Activated CD4-positive, alpha-beta T cell treated with anti-CD3 and anti-CD28 coated beads for 1 hour (primary cell): ENCODE measurements at places on chromosomes 11 and 22.

DNA sequence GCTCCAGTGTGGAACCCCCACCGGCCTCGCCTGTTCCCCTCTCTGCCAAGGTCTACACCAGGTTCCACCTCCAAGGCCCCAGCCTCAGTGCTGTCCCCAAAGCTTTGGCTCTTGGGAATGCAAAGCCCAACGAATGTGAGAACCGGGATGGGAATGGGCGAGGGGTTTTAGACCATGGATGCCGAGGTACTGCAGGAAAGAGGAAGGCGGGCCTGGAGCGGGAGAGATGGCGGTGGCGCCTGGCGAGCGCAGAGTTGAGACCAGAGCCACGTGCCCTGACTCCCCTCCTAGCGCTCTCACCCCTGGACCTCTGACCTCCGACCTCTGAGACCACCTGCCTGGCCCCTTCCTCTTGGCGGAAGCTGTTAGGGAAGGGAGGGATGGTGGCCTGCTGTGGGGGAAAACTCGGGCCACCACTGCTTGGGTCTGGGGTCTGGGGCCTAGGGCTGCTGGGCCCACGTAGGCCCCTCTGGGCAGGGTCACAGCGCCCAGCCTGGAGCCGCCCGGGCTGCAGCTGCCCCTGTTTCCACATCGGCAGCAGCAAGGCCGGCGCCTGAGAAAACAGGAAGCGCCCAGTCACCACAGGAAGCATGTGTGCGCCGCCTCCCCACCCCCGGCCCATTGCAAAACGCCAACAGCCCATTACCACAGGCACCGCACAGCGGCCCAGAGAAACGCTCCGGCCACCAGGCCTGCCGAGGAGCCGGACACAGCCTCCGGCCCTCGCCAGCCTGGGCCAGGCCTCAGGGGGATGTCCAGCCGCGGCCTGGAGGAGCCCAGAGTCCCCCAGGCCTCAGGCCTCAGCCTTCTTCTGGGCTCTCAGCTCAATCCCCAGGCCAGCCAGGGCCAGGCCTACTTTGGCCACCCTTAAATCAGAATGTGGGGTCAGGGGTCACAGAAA, 13.8 kb upstream of the SLC39A13 start:
- peak; percentile 46 for DNase-seq

DNA sequence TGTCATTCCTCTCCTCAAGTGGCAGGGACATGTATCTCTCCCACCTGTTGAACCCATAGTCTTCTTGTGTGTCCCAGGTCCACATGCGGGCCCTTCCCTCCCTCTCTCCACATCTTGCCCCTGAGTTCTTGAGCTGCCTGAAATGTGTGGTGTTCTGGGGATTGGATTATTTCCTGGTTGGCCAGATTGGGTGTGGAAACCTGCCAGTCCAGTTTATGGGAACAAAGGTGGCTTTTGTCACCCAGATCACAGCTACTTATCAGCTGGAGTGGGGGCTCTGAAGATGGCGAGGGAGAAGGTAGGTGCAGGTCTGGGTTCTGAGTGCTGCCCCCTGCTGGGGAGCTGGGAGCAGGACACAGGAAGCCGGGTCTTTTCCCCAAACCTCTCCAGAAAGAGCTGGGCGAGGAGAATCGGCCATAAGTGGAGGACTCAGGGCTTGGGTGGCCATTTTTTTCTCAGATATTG, 14.2 kb downstream of the DTX4 start:
- peak; percentile 28 for DNase-seq

- no peak for DNase-seq
Measured at GRCh38 chr11:102012946-102013345, 34.3 kb upstream of the CFAP300 start.

GRCh38 chr11:69088676-69089146, 40.0 kb downstream of the TPCN2 start:
- DNase-seq, result peak; percentile 29

GRCh38 chr11:69652999-69653398, 12.0 kb downstream of the CCND1 start:
- DNase-seq, result no peak

DNA sequence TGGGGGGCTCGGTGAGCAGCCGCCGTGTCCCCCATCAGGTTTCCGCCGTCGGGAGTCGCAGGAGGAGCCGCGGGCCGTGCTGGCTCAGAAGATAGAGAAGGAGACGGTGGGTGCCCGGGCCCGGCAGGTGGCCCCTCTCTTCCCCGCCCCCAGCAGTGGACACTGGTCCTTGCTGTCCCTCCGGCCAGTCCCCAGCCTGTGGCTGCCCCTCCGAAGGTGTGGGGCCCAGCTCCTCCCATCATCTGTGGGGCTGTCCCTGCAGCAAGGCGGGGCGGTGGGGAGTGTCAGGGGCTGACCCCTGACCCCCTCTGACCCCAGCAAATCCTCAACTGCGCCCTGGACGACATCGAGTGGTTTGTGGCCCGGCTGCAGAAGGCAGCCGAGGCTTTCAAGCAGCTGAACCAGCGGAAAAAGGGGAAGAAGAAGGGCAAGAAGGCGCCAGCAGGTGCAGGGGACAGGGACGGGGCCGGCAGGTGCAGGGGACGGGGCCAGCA, 15.3 kb downstream of the EPS8L2 start:
- DNase-seq, result no peak

DNA sequence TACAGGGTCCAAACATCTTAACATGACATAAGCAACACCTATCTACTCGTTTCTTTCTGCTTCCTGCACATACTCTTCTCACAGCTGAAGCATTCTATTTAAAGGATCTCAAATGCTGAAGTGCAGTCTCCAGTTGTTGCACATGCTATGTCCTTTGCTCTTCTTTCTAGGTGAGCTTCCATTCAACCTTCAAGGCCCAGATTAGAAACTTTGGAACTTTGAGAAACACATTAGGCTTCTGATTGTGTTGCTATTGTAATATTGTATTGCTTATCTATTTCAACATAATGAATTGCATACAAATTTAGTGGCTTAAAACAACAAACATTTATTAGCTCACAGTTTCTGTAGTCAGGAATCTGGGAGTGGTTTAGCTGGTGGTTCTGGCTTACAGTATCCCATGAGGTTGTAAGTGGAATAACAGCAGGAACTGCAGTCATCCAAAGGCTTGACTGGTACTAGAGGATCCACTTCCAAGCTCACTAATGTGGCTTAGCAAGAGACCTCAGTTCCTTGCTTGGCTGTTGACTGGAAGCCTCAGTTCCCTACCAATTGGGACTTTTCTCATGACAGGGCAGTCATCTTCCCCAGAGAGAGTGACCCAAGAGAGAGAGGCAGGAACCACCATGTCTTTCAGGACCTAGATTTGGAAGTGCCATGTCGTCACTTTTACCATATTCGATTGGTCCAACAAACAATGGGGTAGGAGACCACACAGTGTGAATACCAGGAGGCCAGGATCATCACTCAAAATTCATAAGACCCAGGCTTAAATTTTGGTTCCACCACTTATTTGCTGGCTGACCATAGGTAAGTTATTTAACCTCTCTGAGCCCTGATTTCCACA, 27.2 kb upstream of the RASSF10 start:
- no peak for DNase-seq
